ENCODE measurements at places on chromosomes 5 and 9. TPM values are rescaled to one million over a fixed set of nuclear protein-coding genes. Genes with fewer than 3 reads are reported as not detected.

The AIF1L gene
- 19.9 TPM for total RNA-seq

The ACER2 gene
- 1.2 TPM for total RNA-seq

The ANKRD18A gene
- total RNA-seq = 0.75 TPM

The CCL27 gene
- total RNA-seq = 0.31 TPM

The RALGPS1 gene
- total RNA-seq = 6.3 TPM

The GCNT4 gene
- total RNA-seq = 0.04 TPM

The SMAD5 gene
- 61.8 TPM for total RNA-seq
